Stomach (tissue), 19 donors: ENCODE measurements at places on chromosomes 6 and 20.

- H3K27ac ChIP-seq: no peak overlapping the region
- peaks cover 18% of the 10 kb centered on the region for H3K4me1 ChIP-seq
- no peak overlapping the region for H3K4me3 ChIP-seq
- no peak for DNase-seq
- H3K36me3 ChIP-seq: no peaks in the 10 kb centered on the region
Observed at GRCh38 chr20:46012921-46013320, 4.2 kb downstream of the MMP9 start.

GRCh38 chr6:139627091-139627490, 252.6 kb upstream of the CITED2 start:
- no peaks in the 10 kb centered on the region for H3K4me1 ChIP-seq
- H3K27ac ChIP-seq: no peak overlapping the region
- DNase-seq: no peak
- no peaks in the 10 kb centered on the region for H3K36me3 ChIP-seq
- H3K4me3 ChIP-seq: no peak overlapping the region

DNA sequence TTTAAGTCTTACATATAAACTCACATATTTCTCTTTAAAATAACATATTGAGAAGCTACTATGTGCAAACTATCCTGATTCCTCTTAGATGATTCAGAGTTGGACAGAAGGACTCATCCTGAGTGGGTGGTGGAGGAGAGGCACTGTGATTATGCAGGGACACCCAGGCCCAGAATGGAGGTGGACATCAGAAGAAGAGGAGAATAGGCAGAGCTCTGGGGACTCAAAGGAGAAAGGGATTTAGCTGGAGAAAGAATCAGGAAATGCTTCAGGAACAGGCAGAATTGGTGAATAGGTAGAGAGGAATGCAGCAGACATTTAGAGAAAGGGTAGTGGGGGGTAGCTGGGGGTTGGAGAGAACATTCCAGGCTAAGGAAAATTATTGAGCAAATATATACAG, 17.4 kb downstream of the RCAN2 start:
- no peaks in the 10 kb centered on the region for H3K36me3 ChIP-seq
- no peaks in the 10 kb centered on the region for H3K4me1 ChIP-seq
- no peak for DNase-seq
- H3K4me3 ChIP-seq: no peak overlapping the region
- no peaks in the 10 kb centered on the region for H3K27me3 ChIP-seq

GRCh38 chr20:51447097-51447764, 95.3 kb downstream of the NFATC2 start:
- H3K36me3 ChIP-seq: peaks cover 28% of the 10 kb centered on the region
- H3K27me3 ChIP-seq: no peaks in the 10 kb centered on the region
- peaks cover 41% of the 10 kb centered on the region for H3K4me1 ChIP-seq
- no peak overlapping the region for H3K4me3 ChIP-seq
- no peak overlapping the region for H3K27ac ChIP-seq

DNA sequence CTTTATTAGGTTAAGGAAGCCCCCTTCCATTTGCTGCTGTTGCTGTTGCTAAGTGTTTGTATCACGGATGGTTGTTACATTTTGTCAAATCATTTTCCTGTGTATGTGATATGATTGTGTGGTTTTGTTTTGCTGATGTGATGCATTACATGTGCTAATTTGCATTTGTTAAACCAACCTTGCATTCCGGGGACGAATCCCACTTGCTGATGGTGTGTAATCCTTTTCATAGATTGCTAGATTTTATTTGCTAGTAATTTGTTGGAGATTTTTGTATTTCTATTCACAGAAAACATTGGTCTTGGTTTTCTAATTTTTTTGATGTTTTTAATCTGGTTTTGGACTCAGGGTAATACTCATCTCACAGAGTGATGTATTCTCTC, 167.8 kb downstream of the WDR27 start:
- H3K27ac ChIP-seq: no peak overlapping the region
- no peaks in the 10 kb centered on the region for H3K27me3 ChIP-seq
- H3K4me1 ChIP-seq: peaks cover 13% of the 10 kb centered on the region
- H3K4me3 ChIP-seq: no peak overlapping the region
- DNase-seq: no peak

DNA sequence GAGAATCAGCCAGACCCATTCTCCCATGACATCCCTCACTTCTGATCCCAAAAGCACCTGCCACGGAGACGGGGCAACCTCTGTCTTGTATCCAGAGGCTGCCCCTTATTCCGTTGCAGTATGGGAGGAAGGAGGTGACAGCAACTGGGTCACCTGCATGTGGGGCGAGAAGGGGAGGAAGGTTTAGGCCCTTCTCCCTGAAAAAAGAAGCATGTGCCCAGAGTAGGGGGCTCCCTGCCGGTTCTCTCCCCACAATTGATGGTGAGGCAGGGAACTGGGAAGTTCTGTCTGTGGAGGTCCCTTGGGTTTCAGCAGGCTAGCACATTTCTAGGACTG, 49.3 kb upstream of the FANCE start:
- peaks cover 36% of the 10 kb centered on the region for H3K4me1 ChIP-seq
- H3K27me3 ChIP-seq: no peaks in the 10 kb centered on the region
- no peaks in the 10 kb centered on the region for H3K36me3 ChIP-seq
- peak overlapping the region; percentile 84 for H3K27ac ChIP-seq
